Mesenchymal stem cell (in vitro differentiated cells and primary cell): ENCODE measurements at places on chromosomes 7 and 10.
A peak's percentile ranks its signal among the peaks of the same experiment; 100 is the strongest.

DNA sequence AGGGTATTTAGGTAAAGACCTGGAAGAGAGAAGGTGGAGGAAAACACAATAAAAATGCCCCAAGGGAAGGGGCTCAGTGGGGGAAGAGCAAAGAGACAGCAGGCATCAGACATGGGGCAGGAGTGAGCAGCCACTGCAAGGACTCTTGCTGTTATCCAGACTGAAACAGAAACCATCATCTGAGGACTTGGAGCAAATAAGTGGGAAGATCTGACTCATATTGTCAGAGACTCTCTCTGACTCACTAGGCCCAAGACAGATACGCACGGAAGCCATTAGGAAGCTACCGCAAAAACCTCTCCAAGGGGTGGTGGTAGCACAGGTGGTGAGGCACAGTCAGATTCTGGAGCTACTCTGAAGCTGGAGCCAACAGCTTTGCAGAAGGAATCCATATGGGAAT lies 110.7 kb downstream of the RNF32 start:
- DNase-seq: peak; percentile 95

DNA sequence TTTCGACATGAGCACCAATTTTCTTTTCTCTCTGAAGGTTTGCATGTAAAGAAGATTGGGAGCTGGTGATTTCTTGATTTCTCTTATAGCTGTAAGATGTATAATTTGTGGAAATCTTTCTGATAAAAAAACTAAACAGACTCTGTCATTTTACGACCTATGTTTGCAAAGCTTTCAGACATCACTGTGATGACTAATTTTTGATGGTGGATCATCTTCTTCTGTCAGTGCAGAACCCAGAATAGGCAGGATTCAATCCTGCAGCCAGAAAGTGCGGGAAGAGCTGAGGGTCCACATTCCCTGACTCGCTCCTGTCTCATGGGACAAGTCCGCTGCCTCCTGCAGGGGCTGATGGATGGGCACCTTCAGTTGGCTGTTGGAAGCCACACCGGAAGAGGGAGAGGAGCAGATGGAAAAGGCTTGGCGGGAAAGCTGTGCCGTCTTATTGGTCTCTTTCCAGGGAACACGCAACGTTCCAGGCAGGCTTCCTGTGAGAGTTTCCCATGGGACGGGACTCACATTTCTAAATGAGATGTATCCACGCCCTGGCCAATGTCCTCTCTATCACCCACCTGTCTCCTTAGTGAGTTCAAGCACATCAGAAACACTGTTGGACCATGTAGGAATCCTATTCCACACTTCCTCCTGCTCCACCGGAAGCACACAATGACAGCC lies 186.9 kb downstream of the PRPF18 start:
- DNase-seq: no peak

DNA sequence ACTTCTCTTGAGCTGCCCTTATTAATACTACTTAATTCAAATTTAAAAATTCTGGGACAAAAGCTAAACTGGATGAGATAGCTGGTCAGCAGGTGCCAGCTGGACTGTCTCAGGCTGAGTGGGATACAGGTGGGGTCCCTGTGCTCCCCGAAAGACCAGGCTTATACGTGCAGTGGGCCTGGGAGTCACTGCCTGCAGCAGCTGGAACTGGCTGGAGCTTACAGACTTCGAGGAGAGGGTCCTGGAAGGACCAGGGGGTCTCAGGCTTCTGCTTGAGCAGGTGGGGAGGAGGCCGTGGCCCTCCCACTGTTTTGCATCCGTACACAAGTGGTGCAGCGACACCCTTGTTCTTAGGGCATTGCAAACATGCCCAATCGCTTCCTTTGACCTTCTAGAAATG lies 203.7 kb downstream of the GLRX3 start:
- DNase-seq: no peak

DNA sequence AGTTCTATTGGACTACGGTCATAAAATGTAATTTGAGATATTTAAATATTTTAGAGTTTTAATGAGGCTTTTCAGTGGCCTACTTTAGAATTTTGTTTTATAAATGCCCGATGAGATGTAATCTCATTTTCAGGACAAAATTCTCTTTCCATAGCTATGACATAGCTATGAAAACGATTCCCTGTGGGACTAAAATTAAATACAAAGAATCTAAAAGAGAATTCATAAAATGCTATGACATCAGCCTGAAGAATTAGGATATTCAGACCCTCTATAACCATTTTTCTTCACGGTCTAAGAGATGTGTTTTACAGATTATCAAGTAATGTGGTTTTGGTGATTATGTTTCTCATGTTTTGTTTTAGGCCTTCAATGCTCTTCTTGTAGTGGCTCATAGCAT lies 48.2 kb upstream of the ODAD2 start:
- no peak for DNase-seq

GRCh38 chr10:15211464-15211979 lies 43.0 kb upstream of the NMT2 start:
- peak; percentile 73 for DNase-seq

GRCh38 chr7:127792528-127793342 lies 140.7 kb downstream of the SND1 start:
- DNase-seq: no peak

- no peak for DNase-seq
Measured at GRCh38 chr7:155835446-155836215, 23.4 kb upstream of the SHH start.

- DNase-seq: peak; percentile 20
Measured at GRCh38 chr7:18087687-18088078, 60.0 kb upstream of the PRPS1L1 start.

DNA sequence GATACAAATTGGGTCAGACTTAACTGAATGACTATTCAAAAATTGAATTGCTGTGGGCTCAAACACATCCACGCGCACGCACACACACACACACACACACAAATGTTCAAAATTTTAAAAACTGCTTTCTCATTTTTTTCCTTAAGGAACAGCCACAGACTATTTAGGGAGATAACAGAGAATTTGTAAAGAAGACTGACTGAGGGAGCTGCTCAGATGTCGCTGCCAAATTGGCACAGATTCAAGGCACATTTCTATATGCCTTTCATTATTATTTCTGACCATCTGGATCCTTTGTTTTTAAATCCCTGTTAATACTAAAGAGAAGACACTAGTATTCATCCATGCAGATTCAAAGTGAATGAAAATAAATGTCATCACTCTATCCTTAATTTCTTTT lies 154.8 kb downstream of the DGKB start:
- no peak for DNase-seq

GRCh38 chr10:36087006-36088005 lies 445.2 kb upstream of the FZD8 start:
- no peak for DNase-seq

- peak; percentile 87 for DNase-seq
Measured at GRCh38 chr10:69123306-69123746, 652 bp upstream of the VPS26A start.

- no peak for DNase-seq
Measured at GRCh38 chr10:9834434-9834833, 1183.2 kb upstream of the CELF2 start.

GRCh38 chr10:132990684-132991545 lies 48.5 kb upstream of the CFAP46 start:
- no peak for DNase-seq

- DNase-seq: no peak
Measured at GRCh38 chr7:49631071-49631815, 142.2 kb upstream of the VWC2 start.

- no peak for DNase-seq
Measured at GRCh38 chr10:114565066-114565465, 93.0 kb downstream of the ABLIM1 start.

DNA sequence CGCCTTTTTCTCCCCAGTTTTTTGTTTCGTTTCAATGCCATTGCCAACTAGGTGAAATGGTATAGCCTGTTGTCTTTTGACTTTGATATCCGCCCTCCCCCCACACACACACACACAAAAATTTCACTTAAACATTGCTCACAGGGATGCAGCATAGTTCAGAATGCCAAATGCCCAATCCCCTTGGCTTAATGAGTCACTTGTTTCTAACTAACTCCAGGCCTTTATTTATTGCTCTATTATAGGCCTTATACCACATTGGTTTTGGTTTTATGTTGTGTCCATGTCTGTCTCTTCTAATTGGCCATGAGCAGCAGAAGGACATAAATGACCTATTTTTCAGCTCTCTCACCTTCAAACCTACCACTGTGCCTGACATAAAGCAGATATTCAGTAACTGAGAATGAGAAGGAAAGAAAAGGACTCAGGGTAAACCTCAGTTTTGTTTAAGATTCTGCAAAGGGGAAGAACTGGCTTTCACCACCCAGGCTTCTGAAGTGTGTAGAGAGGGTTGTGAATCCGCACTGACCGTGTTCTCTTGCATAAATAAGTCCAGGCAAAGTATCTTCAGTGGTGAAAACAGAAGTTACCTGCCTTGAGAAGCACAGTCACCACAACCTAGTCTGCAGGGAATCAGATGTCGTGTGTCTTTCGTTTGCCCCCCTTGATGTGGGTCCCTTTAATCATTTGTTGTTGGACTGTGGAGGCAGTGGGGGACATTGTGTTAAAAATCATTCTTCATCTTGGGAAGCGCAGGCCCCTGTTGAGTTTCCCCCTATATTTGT lies 139.8 kb downstream of the CELF2 start:
- no peak for DNase-seq

DNA sequence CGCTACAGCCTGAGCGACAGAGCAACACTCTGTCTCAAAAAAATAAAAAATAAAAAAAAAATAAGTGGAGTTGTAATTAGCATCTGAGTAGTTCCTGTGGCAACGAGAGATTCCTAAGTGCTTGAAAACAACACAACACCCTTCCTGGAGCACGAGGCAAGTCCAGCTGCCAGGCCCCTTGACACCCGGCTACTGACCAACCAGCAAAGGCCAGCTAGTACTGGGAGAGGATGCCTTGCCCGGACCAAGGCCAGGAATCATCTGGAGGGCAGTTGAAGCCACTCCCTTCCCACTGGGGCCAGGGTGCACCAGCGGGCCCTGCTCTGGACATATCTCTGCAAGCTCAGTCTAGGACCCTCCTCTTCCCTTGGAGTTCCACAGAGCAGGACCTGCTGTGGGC lies 536 bp downstream of the C10orf105 start:
- peak; percentile 2 for DNase-seq

- DNase-seq: no peak
Measured at GRCh38 chr10:5964736-5965135, 12.6 kb downstream of the IL15RA start.

GRCh38 chr7:39260279-39260844 lies 282.7 kb downstream of the POU6F2 start:
- no peak for DNase-seq

GRCh38 chr7:909358-910329 lies 33.3 kb downstream of the GET4 start:
- DNase-seq: peak; percentile 55

DNA sequence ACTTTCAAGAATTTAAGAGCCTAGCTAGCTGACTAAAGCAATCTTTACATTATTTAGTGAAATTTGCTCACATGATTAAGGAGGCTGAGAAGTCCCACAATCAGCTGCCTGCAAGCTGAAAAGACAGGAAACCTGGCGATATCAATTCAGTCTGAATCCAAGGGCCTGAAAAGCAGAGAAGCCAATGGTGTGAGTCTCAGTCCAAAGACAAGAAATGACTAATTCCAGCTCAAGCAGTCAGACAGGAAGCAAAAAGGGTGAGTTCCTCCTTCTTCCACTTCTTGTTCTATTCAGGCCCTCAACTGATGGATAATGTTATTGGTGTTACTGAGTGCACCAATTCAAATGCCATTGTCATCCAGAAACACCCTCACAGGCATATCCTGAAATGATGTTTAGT lies 1231.6 kb upstream of the CELF2 start:
- DNase-seq: peak; percentile 10

- DNase-seq: peak; percentile 2
Measured at GRCh38 chr10:84613336-84614021, 285.1 kb downstream of the CCSER2 start.

DNA sequence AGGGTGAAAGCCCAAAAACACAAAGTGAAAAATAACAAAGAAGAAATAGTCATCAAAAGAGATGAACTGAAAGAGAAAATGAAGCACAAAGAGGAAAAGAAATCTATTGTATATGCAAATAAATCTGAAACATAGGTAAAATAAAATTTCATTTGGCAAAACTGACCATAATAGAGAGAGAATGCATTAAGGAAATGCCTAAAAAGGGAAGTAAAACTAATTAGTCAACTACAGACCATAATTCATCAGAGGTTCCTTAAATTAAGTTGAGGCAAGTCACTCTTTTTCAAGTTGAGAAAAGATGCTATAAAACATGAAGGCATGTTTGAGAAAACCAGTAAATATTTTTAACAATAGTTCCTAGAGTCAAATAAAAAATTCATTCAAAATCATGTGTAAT lies 233.3 kb downstream of the LRRN3 start:
- no peak for DNase-seq

DNA sequence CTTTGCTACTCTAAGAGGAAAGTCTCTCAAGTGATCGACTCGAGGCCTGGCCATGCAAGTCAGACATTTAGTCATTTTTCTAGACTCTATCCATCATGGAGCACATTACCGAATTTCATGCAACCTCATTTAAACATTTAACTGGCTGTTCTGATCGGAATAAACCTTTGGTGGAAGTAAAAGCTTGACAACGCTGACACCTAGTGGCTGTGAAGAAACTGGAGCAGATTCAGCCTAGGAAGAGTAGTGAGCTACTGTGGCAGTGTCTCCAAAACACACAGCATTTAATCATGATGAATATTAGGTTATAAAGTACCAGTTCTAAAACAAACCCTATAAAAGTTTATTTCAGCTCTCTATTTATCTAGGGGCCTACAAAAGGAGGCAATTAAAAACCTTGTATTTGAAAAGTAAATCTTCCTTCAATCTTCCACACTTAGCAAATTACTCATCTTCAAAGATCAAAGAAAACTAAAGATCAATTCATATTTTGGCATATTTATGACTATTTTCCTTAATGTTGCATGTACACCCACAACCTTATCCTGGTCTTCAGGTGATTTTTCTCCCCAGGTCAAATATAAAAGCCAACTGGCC lies 175.0 kb downstream of the CTNNA3 start:
- peak; percentile 42 for DNase-seq

DNA sequence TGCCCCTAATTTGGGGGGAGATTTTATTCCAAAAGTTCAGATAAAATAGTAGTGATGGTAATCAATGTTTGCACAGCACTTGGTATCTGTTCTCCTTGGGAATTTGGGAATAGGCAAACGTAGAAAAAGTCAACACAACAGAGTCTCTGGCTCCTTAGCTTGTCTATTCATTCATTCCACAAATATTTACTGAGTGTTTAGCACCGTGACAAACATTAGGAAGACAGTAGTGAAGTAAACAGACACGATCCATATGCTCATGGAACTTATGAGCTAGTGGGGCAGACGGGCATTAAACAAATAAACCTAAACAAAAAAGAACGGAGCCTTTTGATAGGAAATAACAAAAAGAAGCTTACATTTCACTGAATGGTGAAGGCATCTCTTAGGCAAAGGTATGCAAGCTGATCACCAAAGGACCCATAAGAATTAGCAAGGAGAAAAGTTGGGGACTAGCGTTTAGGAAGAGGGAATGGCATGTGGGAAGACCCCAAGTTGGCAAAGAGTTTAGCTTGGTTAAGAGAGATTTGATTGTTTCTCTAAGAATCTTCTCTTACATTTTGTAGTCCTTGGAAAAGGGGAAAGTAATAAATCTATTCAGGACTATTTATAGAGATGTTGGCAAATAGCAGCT lies 243.9 kb upstream of the NPY start:
- peak; percentile 79 for DNase-seq
